ENCODE measurements at places on chromosomes 2 and 18.

DNA sequence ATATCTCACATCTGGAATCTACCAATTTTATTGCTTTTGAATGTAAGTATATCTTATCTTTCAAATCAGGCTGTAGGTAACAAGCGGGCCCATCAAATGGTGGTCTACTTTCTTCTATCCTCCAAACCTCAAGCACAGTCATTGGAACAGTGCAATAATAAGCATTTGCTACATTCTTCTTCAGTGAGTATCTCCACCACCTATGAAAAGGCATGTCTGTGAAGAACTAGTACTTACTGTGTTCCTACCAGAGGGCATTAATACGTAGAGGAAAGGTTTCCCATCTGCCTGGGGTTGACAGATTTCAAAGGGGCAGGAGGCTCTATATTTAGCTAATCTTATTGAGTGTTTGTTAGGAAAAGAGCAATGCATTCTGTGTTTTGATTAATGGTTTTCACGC, 411.1 kb downstream of the NCKAP5 start:
- no peak for DNase-seq

DNA sequence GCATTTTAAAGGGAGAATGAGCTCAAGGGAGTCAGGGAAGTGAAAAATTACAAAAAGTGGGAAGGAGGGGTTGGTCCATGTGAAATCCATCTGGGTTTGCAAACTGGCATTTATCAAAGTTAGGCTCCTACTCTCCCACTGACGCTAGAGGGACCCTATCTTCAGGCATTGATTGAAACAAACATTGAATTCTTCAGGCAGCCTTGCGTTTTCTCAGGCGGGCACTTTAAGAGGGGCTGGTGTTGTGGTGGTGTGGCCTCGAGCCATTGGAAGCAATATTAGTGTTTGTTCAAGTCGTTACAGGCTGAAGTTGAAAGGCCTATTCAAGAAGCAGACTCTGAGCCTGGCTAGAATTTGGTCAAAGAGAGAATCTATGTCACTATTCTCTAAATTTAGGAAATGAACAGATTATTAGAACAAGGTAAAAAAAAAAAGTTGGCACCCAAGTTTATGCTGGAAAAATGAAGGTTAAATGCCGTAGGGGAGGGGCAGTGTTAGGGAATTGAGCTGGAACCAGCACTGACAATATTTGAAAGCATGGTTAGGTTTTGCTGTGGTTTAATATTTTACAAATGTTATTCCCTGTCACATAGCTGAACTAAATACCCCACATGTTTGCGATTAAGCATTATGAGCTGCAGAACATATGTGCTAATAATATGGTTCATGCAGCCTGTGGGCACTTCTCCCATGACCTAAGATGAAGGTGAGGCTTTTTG, 36.8 kb downstream of the STON1 start:
- peak; percentile 46 for DNase-seq

- DNase-seq = no peak
Measured at GRCh38 chr18:449374-449773, 51.1 kb downstream of the COLEC12 start.

DNA sequence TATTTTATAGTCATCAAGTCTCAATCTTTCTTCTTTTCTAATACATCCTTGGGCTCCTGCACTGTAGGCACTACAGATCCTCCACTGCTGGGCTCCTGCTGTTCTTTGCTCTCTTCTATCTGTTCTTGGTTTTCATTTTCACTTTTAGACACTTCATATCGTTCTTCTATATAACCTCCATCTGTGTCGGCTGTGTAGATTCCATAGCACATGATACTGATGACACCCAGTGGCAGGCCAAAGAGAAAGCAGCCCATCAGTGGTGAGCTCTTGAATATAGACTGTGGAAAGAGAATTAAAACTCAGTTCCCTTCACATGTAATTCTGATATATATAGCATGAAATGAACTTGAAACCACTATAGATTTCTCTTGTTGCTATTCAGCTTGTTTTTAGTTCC, 38.0 kb downstream of the TMX3 start:
- peak; percentile 29 for DNase-seq

- no peak for DNase-seq
Measured at GRCh38 chr2:97919858-97920257, 75.9 kb downstream of the TMEM131 start.

DNA sequence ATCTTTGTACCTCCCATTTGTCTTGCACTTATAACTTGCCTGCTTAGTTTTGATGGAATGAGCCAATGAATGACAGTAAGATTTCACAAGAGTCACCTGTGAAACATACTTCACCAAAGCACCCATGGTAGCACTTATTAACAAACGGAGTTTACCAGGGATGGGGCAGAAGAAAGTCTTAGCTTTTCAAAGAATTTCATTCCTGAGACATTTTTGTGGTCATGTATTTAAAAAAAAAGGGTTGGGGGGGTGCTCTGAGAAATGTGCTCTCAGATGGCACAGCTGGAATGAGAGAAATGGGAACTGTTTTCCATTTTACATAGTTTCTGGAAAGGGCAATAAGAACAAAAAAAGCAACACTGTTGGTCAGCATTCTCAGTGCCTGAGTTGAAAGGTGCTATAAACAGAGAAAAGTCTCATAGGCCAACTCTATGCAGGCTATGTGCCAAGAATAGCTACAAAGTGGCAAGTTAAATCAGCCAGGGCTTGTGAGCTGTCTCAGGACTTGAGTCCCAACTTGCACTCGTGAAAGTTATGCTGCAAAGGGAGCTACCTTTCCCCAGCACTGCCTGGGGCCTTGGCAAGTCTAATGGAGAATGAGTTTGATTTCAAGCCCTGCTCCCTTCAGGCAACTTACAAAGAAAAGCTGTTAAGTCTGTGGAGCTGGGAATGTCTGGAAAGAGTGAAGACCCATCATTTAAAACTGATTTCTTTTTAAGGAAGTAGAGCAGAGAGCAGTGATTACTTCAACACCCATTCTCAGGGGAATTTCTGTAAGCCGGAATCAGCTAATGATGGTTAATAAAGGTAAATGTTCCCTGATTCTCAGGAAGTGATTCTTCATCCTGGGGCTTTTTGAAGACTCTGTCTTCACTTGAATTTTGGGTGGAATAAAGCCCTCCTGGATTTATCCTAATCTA, 170.6 kb downstream of the SLC8A1 start:
- DNase-seq = peak; percentile 73

DNA sequence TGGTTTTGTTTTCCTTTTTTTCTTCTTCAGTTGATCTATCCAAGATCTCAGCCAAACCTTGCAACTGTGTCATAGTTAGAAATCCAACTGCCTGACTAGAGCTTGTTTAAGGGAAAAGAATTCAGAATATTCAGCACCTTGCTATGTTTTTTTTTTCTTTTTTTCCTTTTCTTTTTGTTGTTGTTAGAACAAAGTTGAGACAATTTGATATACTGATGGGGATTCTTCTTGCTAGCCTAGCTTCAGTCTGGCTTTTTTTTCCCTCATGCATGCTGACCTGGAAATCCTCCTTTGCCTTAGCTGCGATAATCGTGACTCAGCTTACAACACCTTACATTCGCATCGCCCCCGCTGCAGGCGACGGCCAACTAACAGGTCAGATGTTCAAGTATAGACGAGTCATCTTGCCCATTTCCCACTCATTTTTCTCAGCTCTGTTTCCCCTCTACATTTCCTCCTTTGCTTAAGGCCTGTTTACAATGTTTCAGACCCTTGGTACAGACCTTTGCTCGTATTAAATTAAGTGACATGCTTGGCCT, 487.2 kb upstream of the RAB12 start:
- DNase-seq = peak; percentile 73

All from fibroblast of skin of abdomen (primary cell).